Cortex of kidney (tissue), 1 donor: ENCODE measurements at places on chromosomes 7 and 10.

GRCh38 chr10:132492323-132493025 lies 45.1 kb upstream of the INPP5A start:
- no peak for DNase-seq

DNA sequence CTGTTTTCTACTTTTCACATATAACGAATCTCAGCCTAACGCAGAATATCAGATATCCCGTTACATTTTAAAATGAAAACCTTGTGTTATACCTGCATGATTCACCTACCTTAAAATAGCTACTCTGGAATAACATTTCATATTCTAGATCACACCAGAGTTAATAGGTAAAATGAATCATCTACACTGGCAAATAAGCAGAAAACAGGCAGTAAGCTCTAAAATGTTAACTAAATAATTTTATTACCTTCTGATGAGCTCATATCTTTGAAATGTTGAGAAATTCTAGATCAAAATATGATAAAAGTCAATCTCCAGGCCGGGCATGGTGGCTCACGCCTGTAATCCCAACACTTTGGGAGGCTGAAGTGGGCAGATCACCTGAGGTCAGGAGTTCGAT lies 71.3 kb downstream of the CPEB3 start:
- DNase-seq = no peak

DNA sequence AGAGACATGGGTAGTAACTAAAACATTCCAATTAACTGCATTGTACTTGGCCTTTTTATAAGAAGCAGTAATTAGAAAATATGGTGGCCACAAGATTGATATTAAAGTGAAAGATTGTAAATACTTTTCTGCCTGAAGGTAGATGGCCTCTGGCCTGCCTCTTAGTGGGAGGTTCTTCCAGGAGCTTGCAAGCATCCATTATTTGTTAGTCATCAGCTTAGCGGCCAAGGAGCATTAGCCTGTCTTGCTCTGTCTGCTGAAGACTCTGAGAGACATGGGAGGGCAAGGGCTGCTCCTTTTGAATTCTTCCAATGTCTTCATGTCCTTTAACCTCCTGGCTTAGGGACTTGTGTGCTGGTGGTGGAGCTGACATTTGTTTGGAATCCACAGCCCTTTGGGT lies 80.4 kb downstream of the TCF7L2 start:
- no peak for DNase-seq

- DNase-seq = no peak
Measured at GRCh38 chr7:37353949-37354655, 94.6 kb downstream of the ELMO1 start.

GRCh38 chr10:98745645-98746044 lies 298.9 kb upstream of the HPS1 start:
- no peak for DNase-seq

DNA sequence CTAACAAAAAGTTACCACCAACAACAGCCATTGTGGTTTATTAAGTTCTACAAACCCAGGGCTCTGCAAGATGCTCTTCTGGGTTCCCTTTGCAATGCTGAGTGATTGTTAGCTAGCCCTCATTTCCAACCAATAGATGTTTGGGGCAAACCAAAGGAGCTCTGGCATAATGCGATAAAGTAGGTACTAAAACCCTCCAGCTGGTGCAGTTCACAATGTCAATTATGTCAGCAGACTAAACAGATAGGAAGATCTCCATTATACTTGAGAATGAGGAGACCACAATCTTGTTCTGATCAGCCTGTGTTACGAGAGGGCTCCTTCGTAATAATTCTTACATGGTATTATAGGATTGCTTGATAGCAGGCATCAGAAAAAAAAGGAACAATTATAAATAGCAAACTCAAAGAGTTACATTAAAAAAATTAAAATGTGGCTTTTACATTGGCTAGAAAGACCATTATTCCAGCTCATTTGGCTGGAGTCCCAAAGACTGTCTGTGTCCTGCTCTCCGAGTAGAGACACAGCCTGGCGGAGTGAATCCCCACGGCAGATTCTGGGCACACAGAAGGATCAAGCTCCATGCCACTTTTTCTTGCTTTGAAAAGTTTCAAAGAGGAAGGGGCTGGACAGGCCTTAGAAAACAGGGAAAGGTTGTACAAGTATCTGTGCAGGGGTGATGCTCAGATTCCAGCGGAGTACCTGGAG lies 93.8 kb downstream of the ZRANB1 start:
- no peak for DNase-seq

GRCh38 chr7:74400420-74401136 lies 53.1 kb upstream of the GTF2IRD1 start:
- no peak for DNase-seq

- no peak for DNase-seq
Measured at GRCh38 chr10:103578782-103579382, 85.4 kb downstream of the NEURL1 start.

DNA sequence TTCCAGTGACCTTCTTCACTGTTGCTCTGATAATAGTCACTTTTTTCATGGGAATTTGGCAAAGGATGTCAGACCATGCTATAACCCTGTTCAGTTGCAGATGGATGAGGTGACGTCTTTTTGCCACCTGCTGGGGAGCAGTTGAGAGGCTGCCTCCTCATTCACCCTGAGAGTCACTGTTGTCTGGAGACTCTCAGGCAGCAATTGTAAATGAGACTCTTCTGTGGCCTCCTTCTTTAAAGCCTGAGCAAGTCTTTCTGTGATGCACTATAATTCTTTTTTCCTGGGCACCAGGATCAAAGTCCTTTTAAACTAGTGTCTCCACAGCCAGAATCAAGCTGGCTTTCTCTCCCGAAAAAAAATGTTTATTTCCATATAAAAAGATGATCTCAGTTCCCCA lies 345.1 kb downstream of the ARL4A start:
- no peak for DNase-seq

GRCh38 chr7:115869190-115869589 lies 161.4 kb downstream of the TFEC start:
- DNase-seq = no peak
